Fibroblast of skin of right quadriceps (primary cell): ENCODE measurements at places on chromosomes 7 and 10.
A peak's percentile ranks its signal among the peaks of the same experiment; 100 is the strongest.

GRCh38 chr10:79056736-79057391, 11.9 kb upstream of the ZMIZ1 start:
- no peak for DNase-seq

DNA sequence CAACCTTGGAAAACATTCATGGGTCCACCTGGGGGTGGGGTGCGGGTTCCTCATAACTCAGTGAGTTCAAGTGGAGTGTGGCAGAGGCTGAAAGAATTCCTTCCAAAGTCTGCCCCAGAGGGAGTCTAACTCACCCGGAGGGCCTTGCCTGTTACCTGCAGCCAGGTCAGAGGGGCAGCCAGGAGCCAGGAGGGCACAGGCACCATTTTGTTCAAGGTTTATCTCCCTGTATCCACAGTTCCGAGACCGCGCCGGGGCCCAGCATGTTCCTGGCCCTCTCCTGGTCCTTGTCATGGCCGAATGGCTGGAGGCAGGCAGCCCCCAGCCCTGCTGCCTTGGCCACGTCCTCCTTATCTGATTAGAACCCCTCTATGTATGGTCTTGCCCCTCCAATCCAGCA, 11.4 kb upstream of the DOCK1 start:
- no peak for DNase-seq

DNA sequence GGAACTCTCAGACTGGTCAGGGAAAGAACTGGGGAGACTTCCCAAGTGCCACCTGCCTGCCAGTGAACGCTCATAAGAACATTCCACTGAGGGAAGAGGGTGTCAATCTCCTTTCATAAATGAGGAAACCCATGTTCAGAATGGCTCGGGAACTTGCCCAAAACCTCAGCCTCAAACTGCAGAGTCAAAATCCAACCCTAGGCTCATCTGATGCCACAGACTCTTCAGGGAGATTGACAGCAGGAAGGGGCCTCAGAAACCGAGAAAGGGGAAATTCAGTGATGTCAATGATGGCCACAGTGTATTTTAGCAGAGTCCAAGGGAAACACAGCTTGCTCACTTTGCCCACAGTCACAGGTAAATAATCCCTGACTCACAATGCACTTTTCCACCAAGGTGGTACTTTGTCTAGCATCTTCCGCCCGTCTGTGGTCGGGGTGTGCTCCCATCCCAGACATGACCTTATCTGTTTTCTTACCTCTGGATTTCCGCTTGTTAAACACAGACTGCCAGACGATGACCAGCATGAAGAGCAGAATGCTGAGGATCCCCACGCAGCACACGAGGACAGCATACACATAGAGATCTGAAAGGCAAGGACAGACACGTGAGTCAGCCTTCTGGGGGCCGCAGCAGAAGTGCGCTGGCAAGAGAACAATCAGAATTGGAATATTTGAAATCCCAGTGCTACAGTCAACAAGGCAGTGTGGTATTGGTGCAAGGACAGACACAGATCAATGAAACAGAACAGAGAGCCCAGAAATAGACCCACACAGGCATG, 38.4 kb downstream of the VSTM4 start:
- DNase-seq, result no peak

DNA sequence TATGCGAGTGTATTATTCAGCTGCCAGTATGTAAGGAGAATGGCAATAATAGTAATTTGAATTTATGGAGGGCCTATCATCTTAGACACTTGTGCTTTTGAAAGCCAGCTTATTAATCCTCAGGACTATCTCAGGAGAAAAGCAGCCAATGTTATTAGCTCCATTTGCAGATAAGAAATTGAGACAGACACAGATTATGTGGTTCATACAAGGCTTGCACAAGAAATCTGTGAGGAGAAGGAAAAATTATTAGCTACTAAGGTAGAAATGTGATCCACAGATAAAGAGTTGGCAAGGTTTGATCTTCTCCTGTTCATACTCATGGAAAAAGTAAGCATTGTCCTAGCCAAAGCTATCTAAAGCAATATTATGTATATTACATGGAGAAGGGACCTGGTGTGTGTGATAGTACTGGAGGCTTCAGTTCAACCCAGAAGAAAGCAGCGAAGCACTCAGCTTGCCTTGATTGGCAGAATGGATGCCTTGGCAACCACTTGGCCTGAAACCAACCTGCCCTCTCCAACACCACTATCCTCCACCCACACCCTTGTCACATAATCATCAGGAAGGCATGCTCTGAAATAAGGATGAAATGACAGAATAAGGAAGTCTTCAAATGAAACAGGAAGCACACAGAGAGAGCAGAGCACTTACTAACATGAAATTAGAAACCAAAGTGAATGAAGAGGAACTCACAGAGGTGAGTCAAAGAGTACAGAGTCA, 18.0 kb downstream of the MACC1 start:
- DNase-seq, result peak; percentile 68

GRCh38 chr10:112875476-112876267, 74.4 kb upstream of the TCF7L2 start:
- peak; percentile 54 for DNase-seq

- DNase-seq, result no peak
Observed at GRCh38 chr10:118277871-118278270, 64.3 kb downstream of the FAM204A start.

DNA sequence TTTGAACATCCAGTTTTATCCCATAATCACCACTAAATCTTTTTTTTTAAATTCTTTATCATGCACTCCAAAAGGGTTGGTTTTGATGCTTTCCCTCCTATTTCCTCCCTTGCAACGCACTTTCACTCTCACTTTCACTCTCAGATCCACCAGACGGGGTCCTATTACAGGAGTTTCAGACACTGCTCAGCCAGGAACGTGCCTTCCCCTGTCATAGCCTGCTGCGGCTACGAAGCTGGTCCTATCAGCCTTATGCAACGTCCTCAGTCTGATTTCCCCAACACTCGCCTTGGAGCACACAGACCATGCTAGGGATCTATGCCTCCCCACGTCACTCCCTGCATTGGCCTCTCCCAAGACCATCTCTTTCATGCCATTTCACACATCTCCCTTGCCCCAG, 23.4 kb downstream of the ZPBP start:
- DNase-seq, result no peak

- DNase-seq, result no peak
Observed at GRCh38 chr7:24392774-24393173, 108.8 kb downstream of the NPY start.

- DNase-seq, result peak; percentile 86
Observed at GRCh38 chr7:90383422-90383821, 19.8 kb upstream of the CLDN12 start.

GRCh38 chr7:37149773-37150124, 298.9 kb downstream of the ELMO1 start:
- no peak for DNase-seq

DNA sequence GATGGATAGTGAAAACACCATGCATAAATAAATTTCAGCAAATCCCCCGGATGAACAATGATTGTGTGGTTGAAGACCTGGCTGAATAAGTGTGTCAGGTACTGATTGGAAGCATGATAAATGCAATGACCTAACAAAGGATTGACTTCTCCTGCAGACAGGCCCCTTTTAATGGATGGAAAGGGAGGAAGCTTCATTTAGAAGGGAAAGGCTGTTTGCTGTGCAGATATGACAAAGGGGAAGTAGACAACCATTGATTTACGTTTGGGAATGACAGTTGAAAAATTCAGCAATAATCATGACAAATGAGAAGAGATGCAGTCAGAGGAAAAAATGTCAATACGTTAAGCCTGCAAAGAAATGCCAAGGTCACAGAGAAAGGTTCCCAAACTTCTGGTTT, 503.8 kb downstream of the LRMDA start:
- no peak for DNase-seq

GRCh38 chr7:24722386-24723177, 34.7 kb downstream of the GSDME start:
- DNase-seq, result peak; percentile 56

DNA sequence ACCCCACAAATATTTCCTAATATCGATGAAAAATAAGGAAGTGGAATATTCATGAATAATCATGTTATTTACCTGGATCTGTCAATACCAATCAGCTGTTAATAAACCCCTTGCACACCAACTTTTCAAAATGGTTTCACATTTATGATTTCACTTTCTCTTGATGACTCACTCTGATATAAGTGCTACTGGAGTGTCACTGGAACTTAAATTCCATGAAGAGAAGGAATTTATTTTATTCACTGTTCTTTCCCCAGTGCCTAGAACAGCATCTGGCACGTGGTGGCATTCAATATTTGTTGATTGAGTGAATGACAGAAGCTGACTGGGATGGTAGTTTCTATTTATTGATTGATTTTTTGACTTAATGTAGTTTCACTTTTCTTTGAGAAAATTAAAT, 3.5 kb upstream of the ENO4 start:
- DNase-seq, result no peak

- no peak for DNase-seq
Observed at GRCh38 chr7:126303926-126304325, 948.8 kb downstream of the GRM8 start.

- DNase-seq, result peak; percentile 65
Observed at GRCh38 chr10:77164616-77165311, 472.8 kb downstream of the KCNMA1 start.

DNA sequence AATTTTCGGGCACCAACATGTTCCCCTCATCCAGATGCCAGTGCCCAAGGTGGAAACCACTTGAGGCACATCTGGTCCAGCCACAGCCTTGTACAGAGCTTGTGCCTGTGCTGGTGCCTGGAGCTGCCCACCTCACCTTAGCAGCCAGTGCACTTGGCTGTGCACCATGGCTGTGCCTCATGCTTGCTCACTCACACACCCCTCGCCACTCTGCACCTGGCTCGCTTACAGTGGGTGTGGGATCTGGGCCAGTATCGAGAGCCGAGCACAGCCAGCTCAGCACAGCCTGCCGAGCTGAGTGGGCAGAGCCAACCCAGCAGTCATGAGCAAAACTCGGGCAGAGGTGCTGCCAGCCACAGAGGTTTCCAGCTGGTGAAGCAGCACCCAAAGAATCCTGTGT, 139.9 kb upstream of the NUPR2 start:
- no peak for DNase-seq

DNA sequence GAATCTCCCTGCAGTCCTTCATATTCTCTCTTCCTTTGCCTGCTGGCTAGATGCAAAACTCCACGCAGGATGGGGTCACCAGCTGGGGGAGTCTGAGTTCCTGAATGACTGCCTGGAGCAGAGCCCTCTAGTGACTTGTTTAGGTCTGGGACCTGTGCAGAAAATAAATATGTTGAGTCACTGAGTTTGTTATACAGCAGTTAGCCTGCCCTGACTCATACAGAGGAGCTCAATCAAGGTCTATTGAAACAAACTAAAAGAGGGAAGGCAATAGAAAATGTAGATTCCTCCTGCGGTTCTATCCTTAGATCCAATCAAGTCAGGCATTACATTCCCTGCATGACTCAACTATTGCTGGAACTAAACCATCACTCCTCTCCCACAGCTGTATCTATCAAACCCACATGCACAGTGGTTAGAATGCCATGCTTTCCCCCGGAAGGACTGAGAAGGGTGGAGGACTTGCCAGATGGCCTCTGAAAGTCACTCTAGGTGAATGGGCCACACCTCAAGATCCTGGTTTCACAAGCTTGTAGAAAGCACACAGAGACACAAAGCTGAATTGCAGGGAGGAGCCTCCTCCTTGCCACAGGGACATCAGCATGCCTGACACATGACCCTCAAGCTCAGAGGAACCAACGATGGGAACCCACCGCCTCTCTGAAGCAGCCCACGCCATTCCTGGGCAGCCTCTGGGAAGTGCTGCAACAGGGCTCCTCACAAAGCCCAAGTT, 73.9 kb downstream of the SH3PXD2A start:
- DNase-seq, result peak; percentile 95

DNA sequence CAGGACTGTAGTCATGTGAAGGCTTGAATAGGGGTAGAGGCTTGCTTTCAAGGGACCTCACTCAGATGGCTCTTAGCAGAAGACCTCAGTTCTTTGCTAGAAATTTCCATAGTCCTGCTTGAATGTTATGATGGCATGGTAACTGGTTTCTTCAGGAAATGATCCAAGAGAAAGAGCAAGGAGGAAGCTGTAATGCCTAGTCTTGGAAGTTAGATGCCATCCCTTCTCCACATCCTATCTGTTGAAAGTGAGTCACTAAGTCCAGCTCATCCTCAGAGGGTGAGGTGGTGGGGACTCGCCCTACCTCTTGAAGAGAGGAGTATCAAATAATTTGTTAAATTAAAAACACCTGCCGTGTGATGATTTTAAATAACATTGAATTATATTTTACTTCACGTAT, 4.6 kb downstream of the MGAM start:
- no peak for DNase-seq

DNA sequence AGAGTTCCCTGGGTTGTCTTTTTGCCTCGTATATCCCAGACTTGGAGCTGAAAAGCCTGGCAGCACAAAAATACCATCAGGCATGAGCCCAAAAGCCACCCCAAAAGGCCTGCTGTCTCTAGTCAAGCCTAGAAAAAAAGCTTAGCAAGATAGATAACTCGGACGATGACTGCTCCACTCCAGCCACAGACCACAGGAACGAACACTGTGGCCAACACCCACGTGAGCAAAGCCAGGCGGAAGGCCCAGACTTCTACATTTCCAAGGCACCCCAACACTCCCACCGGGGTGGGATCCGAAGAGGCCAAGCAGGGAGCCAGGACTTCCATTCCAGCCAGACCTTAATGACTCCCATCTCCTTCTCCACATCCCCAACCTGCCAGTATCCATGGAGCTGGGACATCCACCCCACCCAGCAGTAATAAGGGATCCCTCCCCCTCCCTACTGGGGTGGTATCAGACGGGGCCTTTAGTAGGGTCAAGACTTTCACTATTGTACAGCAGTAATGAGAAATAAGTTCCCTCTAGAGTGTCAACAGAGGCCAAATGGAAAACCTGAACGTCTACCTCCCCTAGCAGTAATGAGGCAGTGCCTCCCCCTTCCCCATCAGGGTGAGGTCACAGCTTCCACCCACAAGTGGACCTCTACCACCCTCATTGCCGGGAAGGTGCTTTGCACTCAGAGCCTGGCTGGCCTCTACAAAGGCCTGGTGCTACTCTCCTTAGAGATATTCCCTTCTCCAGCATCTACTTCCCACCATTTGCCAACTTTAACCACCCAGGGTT, 23.0 kb downstream of the PRLHR start:
- no peak for DNase-seq

DNA sequence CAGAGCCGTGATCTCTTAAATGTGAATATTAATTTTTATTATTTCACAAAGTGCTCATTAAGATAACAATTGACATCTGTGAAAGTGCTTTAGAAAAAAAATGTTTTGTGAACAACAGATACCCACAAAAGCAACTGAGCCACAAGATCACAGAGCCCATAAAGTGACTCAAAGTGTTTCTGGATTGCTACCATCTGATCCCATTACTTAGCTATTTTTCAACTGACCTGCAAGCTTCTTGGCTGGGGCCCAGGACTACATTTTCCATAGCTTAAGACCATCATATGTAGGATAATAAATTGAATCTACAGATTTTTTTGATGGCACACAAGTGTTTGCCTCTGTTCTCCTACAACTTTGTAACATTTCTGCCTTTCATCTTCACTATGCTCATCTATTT, 674.4 kb downstream of the PHTF2 start:
- peak; percentile 82 for DNase-seq

GRCh38 chr7:20344396-20344795, 13.7 kb downstream of the ITGB8 start:
- DNase-seq, result no peak
